Ovary (tissue), 10 donors: ENCODE measurements at places on chromosomes 16 and 17. TPM values are rescaled to one million over a fixed set of nuclear protein-coding genes. Genes with fewer than 3 reads are reported as not detected.

IL34 gene
- 0.91 TPM for total RNA-seq

- no peak overlapping the region for H3K27ac ChIP-seq
- no peak for DNase-seq
- H3K4me3 ChIP-seq: no peak overlapping the region
- H3K36me3 ChIP-seq: no peaks in the 10 kb centered on the region
Observed at GRCh38 chr16:66468321-66468965, 41.3 kb downstream of the BEAN1 start.

DNA sequence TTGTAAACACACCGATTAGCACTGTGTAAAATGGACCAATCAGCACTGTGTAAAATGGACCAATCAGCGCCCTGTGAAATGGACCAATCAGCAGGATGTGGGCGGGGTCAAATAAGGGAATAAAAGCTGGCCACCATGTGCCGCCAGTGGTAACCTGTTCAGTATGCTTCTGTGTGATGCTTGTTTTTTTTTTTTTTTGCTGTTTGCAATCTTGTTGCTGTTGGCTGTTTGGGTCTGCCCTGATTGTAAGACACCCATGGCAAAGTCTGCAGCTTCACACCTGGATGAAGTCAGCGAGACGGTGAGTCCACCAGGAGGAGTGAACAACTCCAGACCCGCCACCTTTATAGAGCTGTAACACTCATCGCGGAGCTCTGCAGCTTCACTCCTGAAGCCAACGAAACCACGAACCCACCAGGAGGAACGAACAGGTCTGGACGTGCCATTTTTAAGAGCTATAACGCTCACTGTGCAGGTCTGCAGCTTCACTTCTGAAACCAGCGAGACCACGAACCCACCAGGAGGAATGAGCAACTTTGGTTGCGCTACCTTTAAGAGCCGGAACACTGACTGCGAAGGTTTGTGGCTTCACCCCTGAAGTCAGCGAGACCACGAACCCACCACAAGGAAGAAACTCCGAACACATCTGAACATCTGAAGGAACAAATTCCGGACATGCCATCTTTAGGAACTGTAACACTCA lies 85.0 kb upstream of the MED9 start:
- no peaks in the 10 kb centered on the region for H3K36me3 ChIP-seq
- no peaks in the 10 kb centered on the region for H3K27me3 ChIP-seq
- no peak overlapping the region for H3K4me3 ChIP-seq
- no peak for DNase-seq
- no peak overlapping the region for H3K27ac ChIP-seq

ANKRD40CL gene
- total RNA-seq: not detected

- DNase-seq: peak; percentile 76
- no peaks in the 10 kb centered on the region for H3K36me3 ChIP-seq
- H3K4me3 ChIP-seq: no peak overlapping the region
- H3K27me3 ChIP-seq: no peaks in the 10 kb centered on the region
- H3K4me1 ChIP-seq: peaks cover 43% of the 10 kb centered on the region
Observed at GRCh38 chr17:50206604-50207293, 5.3 kb upstream of the COL1A1 start.

GRCh38 chr17:34827008-34827407 lies 134.3 kb downstream of the CCT6B start:
- no peak overlapping the region for H3K27ac ChIP-seq
- DNase-seq: no peak
- H3K4me1 ChIP-seq: no peaks in the 10 kb centered on the region
- no peaks in the 10 kb centered on the region for H3K27me3 ChIP-seq
- H3K4me3 ChIP-seq: no peak overlapping the region
- H3K36me3 ChIP-seq: no peaks in the 10 kb centered on the region

- peaks cover 4% of the 10 kb centered on the region for H3K4me1 ChIP-seq
- no peaks in the 10 kb centered on the region for H3K36me3 ChIP-seq
- no peak for DNase-seq
- H3K27ac ChIP-seq: no peak overlapping the region
Observed at GRCh38 chr17:31495022-31495885, 103.8 kb downstream of the RAB11FIP4 start.

KRT39 gene
- not detected for total RNA-seq

DNA sequence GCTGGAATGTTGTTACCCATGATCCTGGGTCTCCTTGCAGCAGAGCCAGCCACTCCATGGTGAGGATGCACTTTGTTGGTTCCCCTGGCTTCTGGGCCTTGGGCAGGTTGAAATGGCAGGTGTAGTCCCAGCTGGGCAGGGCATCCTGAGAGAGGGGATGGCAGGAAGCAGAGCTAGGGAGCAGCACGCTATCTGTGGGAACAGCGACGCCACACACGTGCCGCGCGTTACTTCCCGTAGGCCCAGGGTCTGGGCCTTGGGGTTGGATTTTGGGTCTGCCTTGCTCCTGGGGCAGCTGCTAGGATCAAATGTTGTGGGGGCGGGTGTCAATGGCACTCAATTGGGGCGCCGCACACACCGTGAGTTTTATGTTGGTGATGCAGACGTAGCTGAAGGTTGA lies 368.0 kb downstream of the CPPED1 start:
- peaks cover 3% of the 10 kb centered on the region for H3K4me1 ChIP-seq
- H3K27me3 ChIP-seq: no peaks in the 10 kb centered on the region
- no peak for DNase-seq
- no peaks in the 10 kb centered on the region for H3K36me3 ChIP-seq
- no peak overlapping the region for H3K4me3 ChIP-seq

GRCh38 chr17:51214920-51215319 lies 44.9 kb downstream of the MBTD1 start:
- DNase-seq: no peak
- no peak overlapping the region for H3K27ac ChIP-seq
- H3K36me3 ChIP-seq: no peaks in the 10 kb centered on the region
- H3K4me3 ChIP-seq: no peak overlapping the region
- no peaks in the 10 kb centered on the region for H3K27me3 ChIP-seq

GRCh38 chr16:31440516-31441184 lies 1.9 kb downstream of the ZNF843 start:
- no peaks in the 10 kb centered on the region for H3K4me1 ChIP-seq
- no peaks in the 10 kb centered on the region for H3K36me3 ChIP-seq
- no peak overlapping the region for H3K4me3 ChIP-seq
- no peak for DNase-seq
- no peaks in the 10 kb centered on the region for H3K27me3 ChIP-seq

CD300C gene
- total RNA-seq: 0.18 TPM
